ENCODE measurements at places on chromosomes 1 and 21.

DNA sequence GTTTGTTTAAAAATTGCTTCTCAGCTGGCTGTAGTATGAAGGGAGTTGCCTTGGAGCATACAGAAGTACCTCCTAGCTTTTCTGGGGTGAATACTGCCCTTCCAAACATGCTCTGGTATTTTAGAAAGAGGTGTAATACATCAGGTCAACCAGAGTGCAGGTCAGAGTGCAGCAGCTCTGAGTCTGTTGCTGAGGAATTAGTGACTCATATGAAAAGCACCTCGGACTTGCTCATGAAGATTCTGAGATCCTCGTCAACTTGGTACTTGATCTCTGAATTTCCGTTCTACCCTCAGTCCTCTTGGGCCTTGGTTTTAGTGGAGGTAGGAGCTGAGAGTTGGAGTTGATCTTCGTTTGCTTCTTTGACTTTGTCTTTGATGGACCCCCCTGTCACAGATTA is 67.3 kb downstream of the NOS1AP start:
- no peak for DNase-seq

DNA sequence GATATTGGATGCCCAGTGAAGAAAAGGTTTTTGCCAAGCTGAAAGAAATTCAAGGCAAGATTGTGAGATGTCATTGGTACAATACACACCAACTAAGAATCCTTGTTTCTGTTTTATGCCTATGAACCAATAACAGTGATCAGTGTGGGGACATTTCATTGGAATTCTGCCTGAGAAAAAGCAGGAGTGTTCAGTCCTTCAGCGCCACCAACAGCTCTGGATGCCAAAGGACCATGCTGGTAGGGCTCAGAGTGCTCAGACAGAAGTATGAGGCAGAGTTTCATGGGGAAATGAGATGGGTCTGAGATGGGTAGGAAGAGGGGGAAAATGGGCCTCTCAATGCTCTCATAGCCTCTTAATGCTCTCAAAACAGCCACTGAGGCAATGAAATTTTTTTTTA is 56.5 kb downstream of the GABPA start:
- DNase-seq, result no peak

- DNase-seq, result no peak
Measured at GRCh38 chr1:212702672-212703071, 3.0 kb upstream of the BATF3 start.

GRCh38 chr1:50369830-50370229 is 53.4 kb downstream of the DMRTA2 start:
- no peak for DNase-seq

- no peak for DNase-seq
Measured at GRCh38 chr1:40299366-40300248, 17.5 kb downstream of the COL9A2 start.

DNA sequence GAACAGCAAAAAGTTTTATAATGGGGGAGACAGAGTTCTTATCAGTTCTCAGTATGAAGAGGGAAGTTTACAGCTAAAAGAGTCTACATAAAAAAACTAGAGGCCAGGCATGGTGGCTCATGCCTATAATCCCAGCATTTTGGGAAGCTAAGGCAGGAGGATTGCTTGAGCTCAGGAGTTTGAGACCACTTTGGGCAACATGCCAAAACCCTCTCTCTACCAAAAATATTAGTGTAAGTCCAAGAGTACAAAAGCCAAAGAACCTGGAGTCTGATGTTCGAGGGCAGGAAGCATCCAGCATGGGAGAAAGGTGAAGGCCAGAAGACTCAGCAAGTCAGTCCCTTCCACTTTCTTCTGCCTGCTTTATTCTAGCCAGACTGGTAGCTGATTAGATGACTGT is 35.0 kb upstream of the ROR1 start:
- DNase-seq, result no peak

DNA sequence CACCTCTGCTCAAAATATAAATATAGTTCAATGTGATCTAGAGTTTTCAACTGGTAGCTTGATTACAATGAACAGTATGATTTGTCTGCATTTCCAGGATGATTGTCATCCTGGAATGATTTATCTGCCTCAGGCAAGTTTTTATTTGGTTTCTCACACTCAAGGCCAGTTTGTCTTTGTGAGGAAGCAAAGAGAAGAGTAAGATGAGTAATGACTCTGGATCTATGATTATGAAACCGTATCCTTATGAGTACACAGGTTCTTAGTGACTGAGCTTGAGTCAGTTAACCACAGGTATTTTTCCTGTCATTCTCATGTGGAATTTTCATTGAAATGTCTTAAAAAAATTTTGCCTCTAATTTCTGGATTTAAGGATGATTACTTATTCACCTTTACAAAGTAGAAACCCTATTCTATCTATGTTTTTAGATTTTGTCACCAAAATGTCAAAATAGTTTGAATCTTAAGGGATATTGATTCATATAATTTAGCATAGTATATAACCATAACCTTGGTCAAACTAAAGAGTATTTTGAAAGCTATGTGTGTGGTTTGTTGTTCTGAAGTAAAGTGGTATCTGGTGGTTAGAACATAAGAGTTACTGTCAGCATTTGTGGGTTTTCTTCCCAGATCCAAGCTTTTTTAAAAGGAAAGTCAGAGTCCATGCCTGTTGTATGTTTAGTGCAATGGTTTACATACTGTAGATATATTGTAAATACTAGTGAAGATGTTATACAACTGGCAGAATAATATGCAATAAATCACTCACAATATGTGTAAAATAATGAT is 145.0 kb downstream of the RASAL2 start:
- DNase-seq, result no peak
